ENCODE measurements at places on chromosomes 3 and 15.

GRCh38 chr15:94230431-94230882, 904 bp upstream of the MCTP2 start:
- H3K4me1 ChIP-seq: peaks cover 28% of the 10 kb centered on the region
- H3K27me3 ChIP-seq: no peaks in the 10 kb centered on the region
- no peak for DNase-seq
- H3K4me3 ChIP-seq: peak overlapping the region; percentile 87
- peak overlapping the region; percentile 82 for H3K27ac ChIP-seq

DNA sequence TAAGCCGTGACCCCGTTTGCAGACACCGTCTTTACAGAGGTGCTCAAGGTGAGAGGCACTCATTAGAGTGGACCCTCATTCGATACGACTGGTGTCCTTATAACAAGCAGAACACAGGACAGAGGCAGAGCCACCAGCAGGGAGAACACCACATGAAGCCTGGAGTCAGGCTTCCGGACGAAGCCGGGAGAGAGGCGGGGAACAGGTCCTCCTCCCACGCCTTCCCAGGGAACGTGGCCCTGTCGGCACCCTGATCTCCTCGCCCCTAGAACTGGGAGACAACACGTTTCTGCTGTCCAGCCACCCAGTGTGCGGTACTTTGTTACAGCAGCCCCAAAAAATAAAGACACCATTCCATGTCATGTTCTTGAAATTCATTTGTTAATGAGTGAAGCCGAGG, 33.6 kb downstream of the ZDHHC19 start:
- no peaks in the 10 kb centered on the region for H3K27me3 ChIP-seq
- H3K36me3 ChIP-seq: no peaks in the 10 kb centered on the region
- DNase-seq: no peak
- H3K27ac ChIP-seq: no peak overlapping the region
- H3K4me3 ChIP-seq: no peak overlapping the region
- H3K4me1 ChIP-seq: peaks cover 28% of the 10 kb centered on the region

DNA sequence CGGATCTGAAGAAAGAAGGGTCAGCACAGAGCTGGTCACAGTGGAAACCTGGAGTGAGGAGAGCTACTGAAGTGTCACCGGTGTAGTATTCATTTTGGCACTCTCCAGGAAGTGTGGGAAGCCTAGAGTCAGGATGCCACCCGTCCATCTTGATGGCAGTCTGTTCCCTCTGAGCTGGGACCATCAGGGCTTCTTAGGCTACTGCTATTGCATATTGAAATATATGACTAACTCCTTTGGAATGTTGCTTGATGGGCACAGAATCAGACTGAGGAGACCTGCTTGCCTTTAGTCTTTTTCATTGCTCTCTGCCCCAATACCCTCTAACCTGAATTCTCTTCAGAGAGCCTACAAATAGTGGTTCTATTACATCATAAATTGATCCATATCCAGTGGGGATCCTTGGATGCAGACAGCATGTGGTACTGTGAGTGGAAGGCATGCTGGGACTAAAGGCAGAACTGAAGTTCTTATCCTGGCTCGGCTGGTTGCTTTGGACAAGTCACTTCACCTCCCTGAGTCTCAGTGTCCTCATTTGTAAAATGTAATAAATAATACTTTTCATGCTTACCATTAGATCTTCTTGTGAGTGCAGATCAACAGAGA, 143.5 kb downstream of the PDE8A start:
- no peak for DNase-seq
- no peak overlapping the region for H3K4me3 ChIP-seq
- no peaks in the 10 kb centered on the region for H3K4me1 ChIP-seq
- H3K36me3 ChIP-seq: peaks cover 56% of the 10 kb centered on the region
- H3K27me3 ChIP-seq: no peaks in the 10 kb centered on the region
- no peak overlapping the region for H3K27ac ChIP-seq

DNA sequence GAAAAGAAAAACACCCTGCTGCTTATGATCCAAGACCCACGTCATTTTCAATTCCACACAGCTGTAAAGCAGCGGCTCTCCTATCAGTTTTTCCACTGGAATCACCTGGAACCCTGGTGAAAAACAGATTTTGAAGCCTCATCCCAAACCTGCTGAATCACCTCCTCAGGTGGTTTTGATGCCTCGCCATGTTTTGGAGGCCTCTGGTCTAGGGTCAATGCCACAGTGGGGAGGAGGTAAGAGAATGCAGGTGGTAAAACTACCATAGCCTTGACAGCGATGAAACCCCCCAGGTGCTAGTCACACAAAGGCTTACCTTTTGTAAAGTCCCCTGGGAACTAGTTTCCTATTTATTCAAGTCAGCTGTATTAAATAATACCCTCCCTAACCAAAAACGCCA, 24.8 kb downstream of the MYO1E start:
- no peak overlapping the region for H3K27ac ChIP-seq
- H3K36me3 ChIP-seq: no peaks in the 10 kb centered on the region
- no peak for DNase-seq

DNA sequence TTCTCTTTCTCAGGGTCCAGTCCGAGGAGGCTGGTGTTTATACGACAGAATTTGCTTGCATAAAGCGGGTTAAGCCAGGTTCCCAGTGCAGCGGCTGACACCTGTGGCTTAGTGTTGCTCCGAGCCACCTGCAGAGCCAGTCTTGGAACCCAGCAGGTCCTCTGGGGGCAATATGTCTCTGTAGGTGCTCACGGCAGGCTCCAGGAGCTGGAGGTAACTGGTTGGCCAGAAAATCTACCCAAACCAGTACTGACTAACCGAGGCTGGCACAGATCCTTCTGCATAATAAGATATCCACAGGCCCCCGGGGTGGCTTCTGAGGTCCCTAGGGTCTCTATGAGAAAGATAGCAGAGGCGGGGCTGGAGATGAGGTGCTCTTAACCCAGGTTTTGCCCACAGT, 3.2 kb downstream of the MGLL start:
- H3K36me3 ChIP-seq: peaks cover 6% of the 10 kb centered on the region
- no peak overlapping the region for H3K4me3 ChIP-seq
- H3K27ac ChIP-seq: no peak overlapping the region
- peaks cover 87% of the 10 kb centered on the region for H3K4me1 ChIP-seq
- no peaks in the 10 kb centered on the region for H3K27me3 ChIP-seq

DNA sequence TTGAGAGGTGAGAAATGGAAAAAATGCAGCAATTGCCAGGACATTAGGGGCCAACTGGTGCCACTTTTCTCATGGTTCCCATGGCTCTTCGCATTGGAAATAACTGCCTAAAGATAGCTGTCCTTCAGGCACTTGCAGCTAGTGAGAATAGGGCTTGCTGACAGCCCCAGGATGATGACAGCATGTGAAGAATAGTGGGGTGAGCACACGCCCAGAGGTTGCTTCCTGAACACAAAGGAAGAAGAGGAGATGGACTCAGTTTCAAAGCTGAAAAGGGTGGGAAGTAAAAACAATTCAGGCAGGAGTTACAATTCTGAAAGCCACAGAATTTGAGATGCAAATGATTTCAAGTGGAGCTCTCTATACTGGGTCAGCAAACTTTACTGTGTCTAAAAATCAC, 45.6 kb downstream of the TNFAIP8L3 start:
- H3K4me3 ChIP-seq: no peak overlapping the region
- no peak overlapping the region for H3K27ac ChIP-seq
- DNase-seq: no peak

GRCh38 chr15:66911131-66911700, 154.2 kb upstream of the SMAD3 start:
- no peaks in the 10 kb centered on the region for H3K27me3 ChIP-seq
- no peaks in the 10 kb centered on the region for H3K36me3 ChIP-seq
- DNase-seq: peak; percentile 61
- peaks cover 21% of the 10 kb centered on the region for H3K4me1 ChIP-seq

DNA sequence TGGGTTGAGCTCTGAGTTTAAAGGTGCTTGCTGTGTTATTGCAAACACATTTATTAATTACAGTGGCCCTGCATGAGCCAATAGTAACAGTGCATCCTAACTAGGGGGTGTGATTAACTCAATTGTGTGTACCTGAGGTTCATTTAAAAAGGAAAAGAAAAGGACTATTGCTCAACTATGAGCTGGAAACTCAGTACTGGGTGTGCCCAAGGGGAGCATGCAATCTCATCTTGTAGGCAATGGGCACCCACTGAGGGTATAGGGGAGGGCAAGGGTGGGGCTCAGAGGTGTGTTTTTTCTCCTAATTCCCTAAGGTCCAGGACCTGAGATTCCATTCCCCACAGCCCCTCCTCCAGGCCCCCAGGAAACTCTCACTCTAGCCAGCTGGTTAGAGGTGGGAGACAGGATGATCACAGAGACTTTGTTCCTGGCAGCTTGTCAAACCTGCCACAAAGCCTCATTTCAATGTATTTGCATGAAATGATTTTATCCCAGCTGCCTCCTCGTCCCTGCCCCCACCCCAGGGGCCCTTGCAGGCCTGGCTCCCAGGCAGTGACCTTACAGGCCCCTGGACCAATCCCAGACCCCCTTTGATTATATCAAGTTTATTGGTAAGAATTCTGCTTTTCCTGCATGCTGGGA, 220.7 kb downstream of the TBC1D2B start:
- H3K36me3 ChIP-seq: no peaks in the 10 kb centered on the region
- peaks cover 25% of the 10 kb centered on the region for H3K27me3 ChIP-seq
- no peaks in the 10 kb centered on the region for H3K4me1 ChIP-seq
- H3K27ac ChIP-seq: no peak overlapping the region

DNA sequence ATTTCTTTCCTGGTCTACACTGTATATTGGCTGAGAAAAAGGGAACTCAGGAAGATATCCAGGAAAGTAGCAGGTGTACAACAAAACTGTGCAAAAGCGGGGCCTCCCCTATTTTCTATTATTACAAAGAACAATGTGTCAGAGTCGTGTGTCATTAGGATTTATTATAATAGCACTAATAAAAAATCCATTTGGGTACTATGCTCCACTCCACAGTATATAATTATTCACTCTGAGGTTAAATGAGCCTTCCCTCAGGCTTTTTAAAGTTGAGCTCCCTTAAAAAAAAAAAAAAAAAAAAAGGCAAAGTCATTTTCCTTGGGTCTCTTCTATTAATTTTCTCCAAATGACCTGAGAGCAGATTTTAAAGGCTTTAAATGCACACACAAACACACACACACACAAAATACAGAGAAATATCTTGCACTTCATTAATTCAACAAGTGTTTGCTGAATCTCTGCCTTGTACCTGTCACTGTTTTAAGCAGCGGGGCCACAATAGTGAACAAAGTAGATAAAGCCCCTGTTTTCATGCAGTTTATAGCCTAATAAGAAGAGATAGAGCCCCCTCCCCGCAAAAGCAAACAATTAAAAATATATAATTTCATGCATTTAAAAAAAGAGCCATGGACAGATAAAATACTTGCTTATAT, 1.3 kb upstream of the DPP8 start:
- no peaks in the 10 kb centered on the region for H3K27me3 ChIP-seq
- H3K27ac ChIP-seq: no peak overlapping the region
- peaks cover 31% of the 10 kb centered on the region for H3K4me1 ChIP-seq
- DNase-seq: no peak
- no peak overlapping the region for H3K4me3 ChIP-seq

DNA sequence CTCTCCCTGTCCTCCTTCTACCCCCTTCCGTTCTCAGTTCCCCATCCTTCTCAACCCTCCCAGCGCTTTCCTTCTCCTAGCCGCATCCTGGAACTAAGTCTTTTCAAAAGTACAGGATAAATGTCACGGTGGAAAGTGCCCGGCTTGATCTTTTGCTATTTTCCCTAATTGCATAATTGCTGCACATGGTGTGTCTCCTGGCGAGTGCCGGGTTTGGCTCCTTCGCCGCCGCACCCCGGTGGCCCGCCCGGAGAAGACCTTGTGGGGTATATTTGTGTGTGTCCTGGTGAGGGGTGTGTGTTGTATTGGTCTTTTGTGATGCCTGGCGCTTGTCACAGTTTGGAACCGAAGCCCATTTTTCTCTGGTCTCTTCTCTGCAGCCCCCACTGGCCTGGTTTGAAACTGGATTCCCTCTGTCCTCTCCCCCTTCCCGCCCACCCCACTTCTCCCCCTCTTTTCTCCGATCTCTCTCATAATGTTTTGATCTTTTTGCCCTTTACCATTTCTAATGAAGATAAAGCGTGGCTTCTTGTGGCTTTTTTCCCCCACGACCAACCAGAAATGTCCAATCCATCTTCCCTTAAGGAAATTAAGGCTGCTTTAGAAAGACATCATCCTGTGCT, 692 bp downstream of the UBE2E2 start:
- peaks cover 20% of the 10 kb centered on the region for H3K4me1 ChIP-seq
- peak overlapping the region; percentile 93 for H3K27ac ChIP-seq
- no peak for DNase-seq
- no peaks in the 10 kb centered on the region for H3K36me3 ChIP-seq
- H3K4me3 ChIP-seq: peak overlapping the region; percentile 98
- H3K27me3 ChIP-seq: no peaks in the 10 kb centered on the region

GRCh38 chr3:195094191-195094921, 176.6 kb downstream of the XXYLT1 start:
- no peaks in the 10 kb centered on the region for H3K36me3 ChIP-seq
- no peak for DNase-seq
- H3K4me1 ChIP-seq: peaks cover 6% of the 10 kb centered on the region
- H3K27me3 ChIP-seq: no peaks in the 10 kb centered on the region
- H3K4me3 ChIP-seq: no peak overlapping the region

DNA sequence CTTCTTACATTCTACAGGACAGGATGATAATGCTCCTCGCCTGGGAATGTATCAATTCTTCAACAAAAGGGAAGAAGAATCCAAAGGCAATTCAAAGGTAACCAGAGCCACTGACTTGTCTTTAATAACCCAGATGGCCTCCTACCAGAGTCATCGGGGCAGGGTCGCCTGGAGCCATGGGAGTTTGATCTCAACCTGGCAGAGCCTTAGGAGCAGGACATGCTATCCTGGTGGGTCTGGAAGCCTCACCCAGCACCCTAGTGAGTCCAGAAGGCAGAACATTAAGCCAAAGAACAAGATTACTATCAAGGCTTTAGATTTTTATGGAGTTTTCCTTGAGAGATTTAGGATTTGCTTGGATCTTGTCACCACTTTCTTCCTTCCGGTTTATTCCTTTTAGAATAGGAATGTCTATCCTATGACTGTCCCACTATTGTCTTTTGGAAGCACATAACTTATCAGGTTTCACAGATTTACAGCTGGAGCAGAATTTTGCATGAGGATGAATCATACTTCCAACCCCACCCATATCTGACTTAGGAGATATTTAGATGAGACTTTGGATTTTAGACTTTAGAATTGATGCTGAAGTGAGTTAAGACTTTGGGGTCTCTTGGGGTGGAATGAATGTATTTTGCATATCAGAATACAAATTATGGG, 330.3 kb upstream of the GOLIM4 start:
- H3K36me3 ChIP-seq: no peaks in the 10 kb centered on the region
- no peaks in the 10 kb centered on the region for H3K27me3 ChIP-seq
- H3K4me1 ChIP-seq: no peaks in the 10 kb centered on the region

- H3K4me1 ChIP-seq: peaks cover 24% of the 10 kb centered on the region
- no peaks in the 10 kb centered on the region for H3K36me3 ChIP-seq
- H3K4me3 ChIP-seq: peak overlapping the region; percentile 43
- H3K27me3 ChIP-seq: no peaks in the 10 kb centered on the region
- peak; percentile 28 for DNase-seq
- H3K27ac ChIP-seq: peak overlapping the region; percentile 48
Observed at GRCh38 chr15:66936861-66937582, 128.4 kb upstream of the SMAD3 start.

DNA sequence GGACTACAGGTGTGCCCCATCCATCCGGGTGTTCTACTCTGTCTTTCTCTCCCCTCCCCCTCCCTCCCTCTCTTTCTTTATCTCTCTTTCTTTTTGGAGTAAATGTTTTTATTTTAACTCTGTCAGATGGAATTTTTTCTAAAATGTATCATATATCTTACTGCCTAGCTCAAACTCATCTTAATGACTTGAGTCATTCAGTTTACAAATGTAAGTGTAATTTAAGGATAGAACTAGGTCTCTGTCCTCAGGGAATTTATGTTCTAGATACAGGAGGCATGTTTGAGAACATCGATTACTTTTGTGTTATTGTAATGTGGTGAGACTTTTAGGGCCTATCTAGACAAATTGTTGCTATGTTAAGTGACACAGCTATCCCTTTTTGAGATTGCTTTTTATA, 3.5 kb downstream of the TBC1D23 start:
- H3K4me1 ChIP-seq: peaks cover 60% of the 10 kb centered on the region
- H3K27ac ChIP-seq: no peak overlapping the region
- H3K27me3 ChIP-seq: no peaks in the 10 kb centered on the region
- no peak for DNase-seq
- no peak overlapping the region for H3K4me3 ChIP-seq
- no peaks in the 10 kb centered on the region for H3K36me3 ChIP-seq

Data from suprapubic skin (tissue), 4 donors.